ENCODE measurements at places on chromosomes 3 and 15.

DNA sequence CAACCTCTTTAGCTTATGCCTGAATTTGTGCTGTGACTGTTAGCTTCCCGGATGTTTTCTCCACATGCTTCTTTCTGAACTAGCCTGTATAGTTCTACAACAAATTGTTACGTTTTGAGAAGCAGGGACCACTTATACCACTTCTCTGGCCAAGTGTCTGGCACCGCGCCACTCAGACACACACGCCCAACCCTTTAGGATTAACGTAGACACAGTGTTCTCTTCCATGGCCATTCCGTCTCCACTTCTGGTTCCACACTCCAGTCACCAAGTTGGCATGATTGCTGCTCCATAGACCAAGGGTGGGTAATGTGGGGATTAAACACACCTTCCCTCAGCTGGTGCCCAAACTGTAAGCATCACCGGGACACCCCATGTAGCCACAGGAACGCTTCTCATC is 755 bp upstream of the TMEM108 start:
- DNase-seq = no peak

- DNase-seq = no peak
Measured at GRCh38 chr3:45191924-45192417, 34.1 kb downstream of the TMEM158 start.

- no peak for DNase-seq
Measured at GRCh38 chr15:34855413-34855812, 60.1 kb upstream of the ACTC1 start.

DNA sequence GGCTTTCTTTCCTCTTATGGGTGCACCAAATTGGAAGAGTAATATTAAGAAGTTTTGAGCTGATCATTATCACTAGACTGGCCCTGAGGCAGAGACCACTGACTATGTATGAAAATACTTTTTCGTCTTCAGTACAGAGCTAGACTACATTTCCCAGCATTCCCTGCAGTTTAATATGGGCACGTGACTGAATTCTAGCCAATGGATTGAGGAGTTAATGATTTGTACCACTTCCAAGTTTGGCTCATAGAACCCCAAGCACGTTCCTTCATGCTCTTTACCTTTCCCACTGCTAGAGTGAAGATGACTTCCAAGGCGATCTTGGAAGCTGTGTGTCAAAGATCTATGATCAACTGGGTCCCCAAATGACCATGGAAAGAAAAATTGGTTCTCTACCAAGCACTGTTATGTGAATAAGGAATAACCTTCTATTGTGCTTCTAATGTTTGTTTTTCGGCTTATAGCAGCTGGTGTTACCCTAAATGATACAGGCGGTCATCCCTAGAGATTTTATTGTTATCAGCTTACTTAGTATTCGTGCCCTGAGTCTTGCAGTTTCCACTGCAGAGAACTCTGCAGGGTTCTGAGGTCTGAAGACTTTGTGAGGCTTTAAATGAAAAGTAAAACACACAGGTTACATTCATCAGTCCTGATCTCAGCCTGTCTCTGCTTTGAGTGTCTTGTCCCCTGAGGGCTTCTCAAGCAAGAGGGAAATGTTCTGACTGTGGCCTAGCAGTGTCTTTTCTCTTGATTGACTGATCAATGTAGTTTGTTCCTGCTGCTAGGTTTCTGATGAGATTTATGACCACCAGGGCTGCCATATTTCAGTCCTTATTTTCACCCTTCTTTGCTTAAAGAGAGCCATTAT is 486.8 kb downstream of the PDCD6IP start:
- no peak for DNase-seq

GRCh38 chr3:60932643-60933042 is 318.6 kb downstream of the FHIT start:
- no peak for DNase-seq

DNA sequence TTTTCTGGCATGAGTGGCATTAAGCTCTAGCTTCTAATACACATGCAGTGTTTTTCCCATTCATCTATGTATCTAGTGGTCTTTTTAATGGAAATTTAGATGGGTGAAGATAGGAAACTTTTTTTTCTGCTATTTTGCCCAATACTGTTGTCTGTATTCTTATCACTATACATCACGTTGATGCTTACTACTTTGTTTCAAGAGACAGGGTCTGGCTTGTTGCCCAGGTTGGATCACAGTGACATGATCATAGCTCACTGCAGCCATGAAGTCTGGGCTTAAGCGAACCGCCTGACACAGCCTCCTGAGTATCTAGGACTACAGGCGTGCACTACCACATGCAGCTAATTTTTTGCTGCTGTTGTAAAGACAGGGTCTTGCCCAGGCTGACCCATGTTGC is 84.6 kb downstream of the PEAK1 start:
- no peak for DNase-seq

GRCh38 chr3:123327480-123327879 is 121.4 kb downstream of the ADCY5 start:
- no peak for DNase-seq

DNA sequence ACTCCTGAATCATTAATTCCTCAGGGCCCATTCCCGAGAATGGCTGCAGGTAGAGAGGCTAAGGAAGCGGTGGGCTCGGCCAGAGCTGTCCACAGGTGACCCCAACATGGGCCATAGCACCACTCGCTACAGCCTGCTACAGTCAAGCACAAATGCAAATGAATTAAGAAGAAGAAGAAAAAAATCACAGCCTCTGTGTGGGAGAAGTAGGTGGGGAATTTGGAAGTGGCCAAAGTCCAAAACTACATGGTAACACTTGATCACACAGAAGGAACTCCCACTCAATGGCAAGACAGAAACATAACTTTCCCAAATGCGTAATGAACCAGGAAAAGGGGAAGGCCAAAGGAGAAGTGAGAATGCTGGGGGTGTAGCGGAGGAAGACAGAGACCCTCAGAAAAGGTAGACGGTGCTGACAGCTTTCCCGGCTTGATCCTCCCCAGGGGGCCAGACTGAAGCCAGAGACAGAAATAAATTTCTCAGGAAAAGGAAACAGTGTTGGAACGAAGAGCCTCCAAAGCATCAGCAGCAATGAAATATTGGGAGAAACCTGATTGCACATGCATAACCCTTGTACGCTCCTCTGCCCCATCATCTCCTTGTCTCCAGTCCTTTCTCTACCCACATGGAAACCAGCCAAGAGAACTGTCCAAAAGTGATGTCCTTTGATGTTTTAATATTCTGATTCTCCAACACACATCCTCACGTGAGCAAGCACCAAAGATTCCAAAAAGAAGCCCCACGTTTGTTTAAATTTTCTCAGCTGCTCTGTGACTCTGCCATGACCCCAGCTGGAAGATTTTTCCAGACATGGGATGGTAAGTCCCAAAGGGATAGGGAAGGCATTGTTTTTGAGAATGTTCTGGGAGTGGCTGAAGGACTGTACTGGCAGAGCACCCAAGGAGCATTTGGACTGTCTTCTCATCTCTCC is 107.6 kb downstream of the OXNAD1 start:
- DNase-seq = no peak

DNA sequence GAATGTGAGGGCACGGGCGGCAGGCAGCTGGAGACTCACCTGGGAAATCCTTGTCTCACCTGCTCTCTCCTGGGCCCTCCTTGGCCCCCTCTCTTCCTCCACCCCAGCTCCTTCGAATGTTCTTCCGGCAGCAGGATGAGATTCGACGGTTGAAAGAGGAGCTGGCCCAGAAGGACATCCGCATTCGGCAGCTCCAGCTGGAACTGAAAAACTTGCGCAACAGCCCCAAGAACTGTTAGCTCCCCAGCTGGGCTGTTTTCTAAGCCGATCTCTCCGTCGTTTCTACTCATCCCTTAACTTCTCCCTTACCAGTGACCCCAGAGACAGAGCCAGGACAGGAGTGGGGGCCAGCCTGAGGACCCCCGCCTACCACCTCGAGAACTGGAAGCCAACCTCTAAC is 95.0 kb downstream of the ANP32A start:
- DNase-seq = no peak

DNA sequence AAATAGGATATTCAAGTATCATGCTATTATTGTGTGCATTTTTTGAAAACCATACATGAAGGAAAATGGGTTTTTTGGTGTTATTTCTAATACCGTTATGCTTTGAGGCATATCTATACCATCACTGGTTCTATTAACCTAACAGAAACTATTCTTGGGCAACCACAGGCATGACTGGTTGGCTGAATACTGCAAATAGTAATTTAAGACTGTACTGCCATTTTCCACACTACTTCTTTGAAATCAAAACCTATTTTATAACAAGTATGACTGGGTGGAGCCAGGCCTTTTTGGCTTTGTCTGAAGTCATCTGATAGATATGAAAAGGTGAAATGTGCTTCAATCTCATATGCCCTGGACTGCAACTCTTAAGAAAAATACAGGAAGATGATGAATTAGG is 115.1 kb downstream of the ULK4 start:
- no peak for DNase-seq

GRCh38 chr15:68310804-68311463 is 33.4 kb downstream of the FEM1B start:
- DNase-seq = no peak

GRCh38 chr15:59276225-59277178 is 69.9 kb downstream of the LDHAL6B start:
- no peak for DNase-seq

- DNase-seq = no peak
Measured at GRCh38 chr15:69032703-69033373, 18.3 kb downstream of the NOX5 start.

GRCh38 chr3:57939775-57940174 is 68.4 kb upstream of the FLNB start:
- DNase-seq = no peak

DNA sequence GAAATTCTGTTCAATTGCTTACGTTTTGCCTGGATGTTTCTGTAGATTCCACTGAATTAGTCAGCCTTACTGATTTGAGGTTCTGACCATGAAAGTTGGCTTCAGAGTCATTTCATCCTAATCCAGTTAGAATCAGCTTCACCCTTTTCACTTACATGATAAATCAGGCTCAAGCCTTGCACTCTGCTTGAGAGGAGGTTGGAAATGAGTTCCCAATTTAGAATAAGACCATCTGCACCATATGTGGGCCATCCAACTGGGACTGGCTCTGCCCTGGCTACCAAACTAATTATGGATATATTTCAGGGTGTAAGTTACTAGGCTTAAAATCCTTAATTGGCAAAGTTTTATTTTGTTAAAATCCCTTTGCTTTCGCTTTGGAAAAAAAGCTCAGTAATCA is 255.7 kb downstream of the CHL1 start:
- no peak for DNase-seq

- no peak for DNase-seq
Measured at GRCh38 chr3:97712919-97713318, 51.6 kb upstream of the ARL6 start.

DNA sequence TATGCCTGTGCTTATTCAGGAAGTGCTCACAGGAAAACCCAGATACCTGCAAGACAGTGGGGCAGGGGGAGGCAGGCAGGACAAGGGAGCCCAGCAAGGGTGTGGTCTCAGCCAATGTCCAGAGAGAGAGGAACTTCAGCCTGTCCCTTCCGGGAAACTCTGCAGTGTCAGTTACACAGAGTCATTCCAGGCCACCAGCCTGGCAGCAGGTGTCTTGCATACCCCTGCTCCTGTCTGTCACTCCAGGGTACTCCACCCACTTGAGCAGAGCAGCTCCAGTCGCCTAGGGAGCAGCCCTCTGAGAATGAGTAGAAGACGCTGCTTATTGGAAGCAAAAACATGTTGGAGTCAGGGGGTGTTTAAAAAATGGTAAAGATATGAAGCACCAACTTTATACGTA is 431.2 kb upstream of the RGMA start:
- DNase-seq = no peak

DNA sequence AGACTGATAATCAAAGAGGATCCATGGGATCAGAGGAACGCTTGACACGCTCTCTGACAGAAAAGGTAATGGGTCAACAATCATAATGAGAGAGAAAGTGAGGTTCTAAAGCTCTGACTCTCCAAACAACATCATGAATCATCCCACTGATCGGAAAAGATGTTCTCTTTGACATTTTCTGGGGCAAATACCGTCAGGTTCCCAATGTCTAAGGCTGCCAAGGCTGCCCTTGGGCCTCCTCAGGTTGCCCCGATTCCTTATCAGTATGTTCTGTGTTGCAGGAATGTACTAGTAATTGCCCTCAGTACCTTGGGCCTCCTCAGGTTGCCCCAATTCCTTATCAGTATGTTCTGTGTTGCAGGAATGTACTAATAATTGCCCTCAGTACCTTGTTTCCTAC is 60.9 kb downstream of the NPTN start:
- DNase-seq = no peak

- DNase-seq = no peak
Measured at GRCh38 chr3:184643442-184643841, 68.4 kb downstream of the MAGEF1 start.

DNA sequence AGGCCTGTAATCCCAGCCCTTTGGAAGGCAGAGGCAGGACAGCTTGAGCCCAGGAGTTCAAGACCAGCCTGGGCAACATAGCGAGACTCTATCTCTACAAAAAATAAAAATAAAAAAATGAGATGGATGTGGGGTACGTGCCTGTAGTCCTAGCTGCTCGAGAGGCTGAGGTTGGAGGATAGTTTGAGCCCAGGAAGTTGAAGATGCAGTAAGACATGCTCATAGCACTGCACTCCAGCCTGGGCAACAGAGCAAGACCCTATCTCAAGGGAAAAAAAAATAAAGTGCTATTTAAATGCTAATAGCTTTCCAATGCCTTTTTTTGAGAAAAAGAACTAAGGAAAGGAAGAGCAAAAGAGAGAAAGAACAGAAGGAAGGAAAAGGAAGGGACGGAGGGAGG is 94.5 kb downstream of the MAGI1 start:
- DNase-seq = no peak

DNA sequence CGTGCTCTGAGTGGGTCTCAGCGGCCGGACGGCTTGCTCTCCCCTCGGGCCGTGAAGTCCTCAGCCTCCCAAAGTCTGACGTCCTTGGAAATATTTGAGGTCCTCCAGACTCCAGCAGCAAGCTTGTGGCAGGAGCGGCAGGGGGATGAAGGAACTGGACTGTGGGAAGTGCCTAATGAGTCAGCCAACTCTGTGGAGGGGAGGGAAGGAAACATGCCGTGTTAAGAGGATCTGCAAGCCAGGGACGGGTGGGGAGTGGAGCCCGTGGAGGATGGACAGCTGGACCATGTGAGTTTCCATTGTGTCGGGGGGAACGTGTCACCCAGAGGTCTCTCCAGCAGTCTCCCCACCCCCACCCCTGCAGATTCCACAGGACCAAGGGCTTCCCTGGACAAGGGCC is 39.4 kb upstream of the IDH2 start:
- no peak for DNase-seq

DNA sequence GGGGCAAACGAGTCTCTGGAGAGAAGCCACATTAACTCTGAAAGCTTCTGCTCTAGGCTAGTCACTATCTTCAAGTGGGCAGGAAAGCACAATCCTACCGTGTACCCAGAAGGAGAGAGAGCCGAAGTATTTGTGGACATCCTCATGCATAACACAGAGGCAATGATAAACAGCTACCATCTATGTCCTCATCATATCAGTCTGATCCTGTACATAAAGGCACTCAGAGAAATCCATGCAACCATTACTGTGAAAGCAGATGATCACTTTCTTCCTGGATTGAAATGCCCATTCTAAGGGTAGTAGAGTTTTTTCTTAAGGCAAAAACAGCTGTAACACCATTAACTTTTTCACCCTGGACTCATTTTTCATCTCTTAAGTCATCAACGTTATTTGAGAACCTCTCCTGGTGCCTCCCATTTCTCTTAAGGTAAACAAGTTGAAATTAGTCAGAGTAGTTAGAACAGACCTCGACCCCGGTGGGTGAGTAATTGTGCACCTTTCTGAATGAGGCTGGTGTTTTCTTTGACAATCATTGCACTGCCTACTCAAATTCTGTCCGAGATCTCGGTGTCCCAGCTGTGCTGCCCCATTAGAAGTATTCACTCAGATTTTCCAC is 327.4 kb downstream of the SHQ1 start:
- no peak for DNase-seq

Measured in hematopoietic multipotent progenitor cell treated with erythropoietin and hydrocortisone succinate and interleukin-3 and kit ligand, for 15 days (in vitro differentiated cells).